ENCODE measurements at places on chromosomes 5 and 9. TPM values are rescaled to one million over a fixed set of nuclear protein-coding genes. Genes with fewer than 3 reads are reported as not detected.

FOXD4 gene
- 0.23 TPM for total RNA-seq

SMIM3 gene
- 24.4 TPM for total RNA-seq

C9 gene
- total RNA-seq: not detected

SOHLH1 gene
- total RNA-seq: not detected

CDC20B gene
- 0.37 TPM for total RNA-seq

PCDHB13 gene
- total RNA-seq: 4.6 TPM

RGS3 gene
- total RNA-seq: 19.6 TPM

ENTREP1 gene
- total RNA-seq: 28.2 TPM

CANX gene
- 269 TPM for total RNA-seq

GRCh38 chr5:102048940-102049339 lies 247.1 kb downstream of the SLCO4C1 start:
- DNase-seq: no peak

DNA sequence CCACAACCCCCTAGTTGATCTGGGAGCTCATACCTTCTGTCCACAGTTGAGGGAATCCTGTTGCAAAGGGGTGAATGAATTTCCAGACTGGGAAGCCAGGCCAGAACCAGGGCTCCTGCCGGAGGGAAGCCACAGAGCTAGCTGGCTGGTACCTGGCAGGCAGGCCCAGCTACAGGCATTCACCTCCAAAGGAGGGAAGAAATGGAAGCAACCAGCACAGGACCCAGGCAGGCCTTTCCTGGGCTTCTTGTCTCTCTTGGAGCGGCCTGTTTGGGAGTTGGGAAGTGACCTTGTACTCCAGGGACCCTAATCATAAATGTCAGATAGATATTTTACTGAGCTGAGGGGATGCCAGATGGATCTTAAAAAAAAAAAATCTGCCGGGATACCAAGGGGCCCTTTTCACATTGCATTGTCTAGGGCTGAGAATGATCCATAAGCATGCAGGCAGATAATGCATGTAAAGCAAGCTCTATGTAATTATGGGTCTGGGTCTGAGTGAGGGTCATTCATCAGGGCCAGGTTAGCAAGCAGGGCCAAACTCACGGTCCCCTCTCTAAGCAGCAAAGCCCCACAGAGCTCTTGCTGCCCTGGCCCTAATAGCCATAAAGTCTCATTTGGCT lies 8.4 kb downstream of the NR2F1 start:
- DNase-seq: no peak

GRCh38 chr9:75990576-75991304 lies 100.3 kb downstream of the PCSK5 start:
- no peak for DNase-seq

DNA sequence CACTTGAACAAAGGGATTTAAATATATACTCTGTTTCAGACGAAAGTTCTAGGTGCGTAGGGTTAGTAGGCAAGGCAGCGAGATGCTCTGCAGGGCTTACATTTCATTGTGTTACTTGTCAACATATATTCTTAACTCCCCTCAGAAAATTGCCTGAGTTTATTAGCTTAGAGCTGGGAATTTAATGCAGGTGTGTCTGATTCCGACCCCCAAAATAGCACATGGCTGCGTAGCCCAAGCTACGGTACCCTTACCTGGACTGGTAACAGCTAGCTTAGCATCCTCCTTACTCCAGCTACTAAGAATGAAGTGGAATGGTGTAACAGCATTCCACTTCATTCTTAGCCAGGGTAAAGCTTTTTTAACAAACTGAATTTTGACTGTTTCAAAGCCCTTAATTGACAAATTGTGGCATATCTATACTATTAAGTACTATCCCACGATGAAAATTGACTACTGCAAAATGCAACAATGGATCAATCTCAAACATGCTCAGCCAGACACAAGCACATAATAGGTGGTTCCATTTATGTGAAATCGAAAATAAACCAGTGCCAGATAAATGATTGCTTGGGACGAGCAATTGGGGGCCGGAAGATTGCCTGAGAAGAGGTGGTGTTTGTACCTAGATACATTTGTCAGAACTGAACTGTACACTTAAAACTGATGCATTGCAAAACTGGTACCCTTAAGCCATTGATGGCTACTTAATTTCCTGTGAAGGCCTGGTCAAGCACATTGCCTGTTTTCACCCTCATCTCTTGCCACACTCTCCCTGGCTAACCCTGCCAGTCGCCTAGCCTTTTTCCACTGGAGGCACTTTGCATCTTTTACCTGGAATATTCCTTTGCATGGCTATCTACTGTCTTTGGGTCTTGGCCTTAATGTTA lies 3.0 kb upstream of the FGF18 start:
- DNase-seq: no peak

DNA sequence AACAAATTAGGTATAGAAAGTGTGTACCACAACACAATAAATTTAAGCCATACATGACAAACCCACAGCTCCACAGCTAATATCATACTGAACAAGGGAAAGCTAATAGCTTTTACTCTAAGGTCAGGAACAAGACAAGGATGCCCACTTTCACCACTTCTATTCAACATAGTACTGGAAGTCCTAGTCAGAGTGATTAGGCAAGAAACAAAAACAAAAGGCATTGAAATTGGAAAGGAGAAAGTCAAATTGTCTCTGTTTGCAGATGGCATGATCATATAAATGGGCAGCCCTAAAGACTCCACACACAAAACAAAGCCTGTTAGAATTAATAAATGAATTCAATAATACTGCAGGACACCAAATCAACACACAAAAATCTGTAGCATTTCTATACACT lies 548.8 kb downstream of the CTNND2 start:
- no peak for DNase-seq

DNA sequence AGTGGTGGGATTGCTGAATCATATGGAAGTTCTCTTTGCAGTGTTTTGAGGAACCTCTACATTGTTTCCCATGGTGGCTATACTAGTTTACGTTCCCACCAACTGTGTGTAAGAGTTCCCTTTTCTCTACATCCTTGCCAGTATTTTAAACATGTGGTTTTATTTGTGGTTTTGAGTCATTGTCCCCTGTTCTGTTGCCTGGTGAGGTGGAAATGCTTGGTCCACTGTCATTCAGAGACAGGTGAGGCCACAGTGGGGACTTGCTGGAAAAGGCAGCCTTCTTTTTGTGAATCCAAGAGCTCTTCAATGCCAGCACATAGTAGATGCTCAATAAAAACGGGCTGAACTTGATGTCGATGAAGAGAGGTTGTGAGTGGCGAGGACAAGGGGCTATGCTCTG lies 44.2 kb downstream of the SH3PXD2B start:
- no peak for DNase-seq

DNA sequence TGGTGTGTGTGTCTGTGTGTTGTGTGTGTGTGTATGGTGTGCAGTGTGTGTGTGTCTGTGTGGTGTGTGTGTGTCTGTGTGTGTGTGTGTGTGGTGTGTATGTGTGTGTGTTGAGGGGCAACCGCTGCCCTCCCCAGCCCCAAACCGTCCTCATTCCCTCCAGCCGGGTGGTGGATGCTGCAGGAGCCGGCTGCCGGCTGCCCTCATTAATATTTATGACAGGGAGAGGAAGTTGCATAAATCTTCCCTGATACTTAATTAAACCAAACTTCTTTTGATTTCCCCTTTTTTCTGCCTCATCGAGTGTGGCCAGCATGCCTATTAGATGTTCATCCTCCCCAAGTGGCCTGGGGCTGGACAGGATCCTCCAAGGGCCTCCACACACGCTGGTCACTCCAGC lies 121.4 kb upstream of the MVB12B start:
- no peak for DNase-seq

DNA sequence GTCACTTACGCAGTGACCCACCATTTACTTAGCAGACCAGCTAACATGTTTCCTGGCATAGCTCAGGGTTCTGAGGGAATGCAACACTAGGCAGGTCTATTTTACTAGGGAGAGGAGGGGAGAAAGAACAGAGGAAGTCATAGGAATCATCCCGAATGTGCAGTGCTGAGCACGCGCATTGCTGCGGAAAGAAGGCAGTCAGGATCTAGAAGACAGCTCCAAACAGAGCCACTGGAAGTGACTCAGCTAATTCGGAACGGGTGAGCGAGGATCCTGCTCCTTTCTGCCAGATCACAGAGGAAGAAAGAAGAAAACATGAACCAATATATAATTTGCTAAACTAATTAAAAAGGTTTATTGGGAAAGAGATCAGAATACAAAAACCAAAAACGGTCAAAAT lies 339.8 kb downstream of the EFNA5 start:
- no peak for DNase-seq

DNA sequence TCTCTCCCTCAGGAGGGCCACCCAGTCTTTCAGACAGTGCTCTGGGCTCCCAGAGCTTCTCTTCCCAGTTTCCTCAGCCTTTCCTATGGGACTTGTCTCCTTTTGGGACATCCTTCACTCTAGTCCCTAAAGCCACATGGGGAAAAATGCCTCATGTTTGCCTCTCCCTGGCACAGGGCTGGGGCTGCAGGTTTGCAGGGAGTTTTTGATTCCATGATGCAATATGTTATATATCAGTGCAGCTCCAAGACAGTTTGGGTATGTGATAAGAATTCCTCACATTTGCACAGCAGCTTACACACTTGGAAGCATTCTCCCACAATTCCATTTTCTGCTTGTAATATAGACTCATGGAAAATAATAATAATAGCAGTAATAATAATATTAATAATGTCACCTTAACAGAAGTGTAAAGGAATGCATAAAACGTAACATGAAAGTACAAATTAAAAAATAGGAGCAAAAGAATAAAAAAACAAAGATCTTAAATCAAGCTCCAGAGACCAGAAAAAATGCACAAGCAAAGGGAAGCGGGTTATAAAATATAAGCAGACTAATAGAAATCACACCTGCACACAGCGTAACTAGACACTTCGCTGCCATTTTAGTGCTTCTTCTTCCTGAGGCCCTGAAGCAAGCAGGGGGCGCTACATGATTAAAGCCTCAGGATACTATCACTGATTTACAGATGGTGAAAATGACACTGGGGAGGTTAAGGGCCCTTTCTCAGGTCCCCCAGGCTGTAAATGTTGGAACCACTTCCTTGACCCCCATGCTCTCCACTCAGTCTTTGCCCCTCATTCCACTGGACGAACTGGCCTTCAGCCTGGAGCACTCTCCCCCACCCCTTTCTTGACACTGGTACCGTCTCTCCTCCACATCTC lies 70.0 kb upstream of the IL17B start:
- DNase-seq: no peak

- DNase-seq: no peak
Observed at GRCh38 chr5:153783362-153783658, 255.4 kb downstream of the FAM114A2 start.

GRCh38 chr5:139838381-139839197 lies 43.0 kb downstream of the PSD2 start:
- no peak for DNase-seq

DNA sequence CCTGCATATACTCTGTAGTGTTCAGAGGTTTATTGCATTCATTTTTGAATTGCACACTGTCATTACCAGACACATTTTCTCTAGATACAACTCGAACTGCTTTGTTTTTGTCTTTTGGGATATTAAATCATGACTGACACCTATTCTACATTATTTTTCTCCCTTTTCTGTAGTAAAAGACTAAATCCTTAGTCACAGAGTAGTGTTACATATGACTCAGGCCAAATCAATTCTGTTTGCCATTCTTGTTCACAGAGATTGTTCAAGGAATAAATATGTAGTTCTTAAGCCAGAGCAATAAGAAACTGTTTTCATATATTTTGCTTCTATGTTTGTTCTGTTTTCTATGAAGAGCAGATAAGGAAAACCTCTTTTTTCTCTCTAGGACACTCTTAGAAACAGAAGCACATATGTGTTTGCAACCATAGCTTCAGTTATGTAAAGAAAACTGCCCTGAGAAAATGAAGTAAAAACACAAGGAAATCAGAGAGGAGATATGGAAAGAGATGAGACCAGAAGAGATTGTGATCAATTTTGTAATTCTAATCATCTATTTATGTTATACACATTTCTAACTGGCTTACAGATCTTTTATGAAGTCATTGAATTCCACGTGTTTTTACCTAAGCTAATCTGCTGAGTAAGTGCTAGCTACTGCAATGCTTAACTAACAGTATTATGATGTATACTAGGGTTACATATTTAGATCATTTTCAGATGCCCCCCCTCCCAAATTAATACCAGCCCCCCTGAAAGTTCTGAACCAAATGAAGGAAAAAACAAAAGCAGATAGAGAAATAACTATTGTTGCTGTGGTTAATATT lies 1995.6 kb upstream of the CDH6 start:
- no peak for DNase-seq

DNA sequence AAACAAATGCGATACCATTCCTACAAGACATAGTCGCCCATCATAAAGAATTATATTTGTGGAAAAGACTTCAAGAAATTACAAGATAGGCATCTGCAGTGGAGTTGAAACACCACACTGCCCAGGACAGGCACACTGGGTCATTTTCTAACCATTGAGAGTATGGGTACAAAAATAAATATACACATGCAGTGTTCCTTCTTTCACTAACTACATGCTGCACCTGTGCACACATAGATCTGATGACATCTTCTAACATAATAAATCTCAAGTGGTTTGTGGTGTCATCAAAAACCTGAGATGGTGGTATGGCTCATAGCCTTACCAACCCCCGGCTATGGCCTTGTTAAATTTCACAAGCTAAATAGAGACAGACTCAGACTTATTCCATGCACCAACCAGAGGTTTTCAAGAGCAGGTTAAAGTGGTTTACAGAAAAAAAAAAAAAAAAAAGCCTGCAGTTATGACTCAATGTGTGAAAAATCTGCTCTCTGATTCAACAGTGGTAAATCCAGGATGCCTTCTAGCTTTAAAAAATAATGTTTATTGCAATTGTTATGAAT lies 12.4 kb upstream of the NFIB start:
- no peak for DNase-seq

- DNase-seq: no peak
Observed at GRCh38 chr9:90188656-90189055, 454.0 kb downstream of the DIRAS2 start.

GRCh38 chr5:98614341-98614740 lies 159.1 kb upstream of the RGMB start:
- no peak for DNase-seq

GRCh38 chr5:32406650-32407049 lies 37.9 kb downstream of the ZFR start:
- no peak for DNase-seq

GRCh38 chr5:20522905-20523482 lies 535.0 kb upstream of the CDH18 start:
- no peak for DNase-seq

- no peak for DNase-seq
Observed at GRCh38 chr9:131708226-131709002, 31.5 kb downstream of the RAPGEF1 start.

DNA sequence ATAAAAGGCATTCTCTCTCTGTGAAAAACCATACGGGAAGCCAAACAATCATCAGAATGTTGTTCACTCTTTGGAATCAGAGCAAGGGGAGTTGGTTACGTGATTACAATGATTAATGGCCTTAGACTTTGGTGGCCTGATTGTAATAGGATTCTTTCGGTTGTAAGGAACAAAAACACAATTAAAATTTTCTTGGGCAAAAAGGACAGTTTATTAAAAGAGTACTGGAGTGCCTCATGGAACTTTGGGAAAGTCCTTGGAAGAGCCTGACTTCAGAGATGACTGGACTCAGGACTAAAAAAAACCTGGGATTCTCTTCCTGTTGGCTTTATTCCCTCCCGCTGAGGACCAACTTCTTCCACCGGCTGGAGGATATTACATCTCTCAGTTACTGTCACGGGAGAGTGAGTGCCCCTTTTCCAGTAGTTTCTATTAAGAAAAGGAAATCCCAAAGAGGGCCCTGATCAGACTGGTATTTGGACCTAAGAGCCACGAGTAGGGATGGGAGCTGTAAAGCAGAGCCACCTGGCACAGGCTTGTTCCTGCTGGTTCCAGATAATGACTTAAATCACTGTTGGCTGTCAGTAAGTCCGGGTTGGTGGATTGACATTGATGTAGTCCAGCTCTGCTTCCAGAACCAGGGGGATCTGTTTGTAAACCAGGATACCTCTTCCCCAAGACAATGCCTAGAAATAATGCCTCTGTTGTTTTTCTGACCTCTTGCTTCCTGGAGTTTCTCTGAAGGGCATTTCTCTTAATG lies 53.9 kb downstream of the CFAP95 start:
- DNase-seq: no peak

Measured in ovary (tissue), 10 donors.